ENCODE measurements at places on chromosomes 6 and 20. TPM values are rescaled to one million over a fixed set of nuclear protein-coding genes. Genes with fewer than 3 reads are reported as not detected.

Gene OPRM1
- not detected for total RNA-seq

Gene CCN6
- total RNA-seq, result not detected

DNA sequence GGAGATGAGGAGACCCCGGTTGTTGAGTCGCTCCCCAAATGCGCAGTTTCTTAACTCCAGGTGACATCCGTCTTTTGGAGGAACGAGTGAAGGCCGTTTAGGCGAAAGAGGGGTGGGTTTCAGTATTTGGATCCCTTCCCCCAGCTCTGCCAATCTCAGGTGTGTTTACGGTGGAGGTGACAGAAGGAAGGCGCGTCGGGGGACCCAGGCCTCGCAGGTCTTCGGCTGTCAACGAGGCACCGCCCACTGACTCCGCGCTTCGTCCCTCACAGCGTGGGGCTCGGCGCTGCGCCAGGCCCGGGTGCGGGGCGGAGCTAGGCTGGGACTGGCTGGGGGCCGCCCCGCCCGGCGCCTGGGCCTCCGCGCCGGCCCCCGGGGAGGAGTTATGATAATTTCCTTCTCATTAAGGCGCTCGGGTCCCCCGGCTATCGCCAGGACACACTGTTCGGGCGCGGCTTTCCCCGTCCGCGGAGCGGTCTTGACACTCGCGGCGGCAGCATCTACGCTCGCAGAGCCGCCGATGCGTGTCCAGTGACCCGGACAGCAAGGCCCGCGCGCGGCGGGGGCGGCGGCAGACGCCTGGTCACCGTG lies at the start of gene TFAP2C:
TFAP2C (plus strand) TSS at position 434 of the 591 bp plus-strand sequence. CDS start 239 bp downstream, outside the sequence.
- DNase-seq, result peak; percentile 72

DNA sequence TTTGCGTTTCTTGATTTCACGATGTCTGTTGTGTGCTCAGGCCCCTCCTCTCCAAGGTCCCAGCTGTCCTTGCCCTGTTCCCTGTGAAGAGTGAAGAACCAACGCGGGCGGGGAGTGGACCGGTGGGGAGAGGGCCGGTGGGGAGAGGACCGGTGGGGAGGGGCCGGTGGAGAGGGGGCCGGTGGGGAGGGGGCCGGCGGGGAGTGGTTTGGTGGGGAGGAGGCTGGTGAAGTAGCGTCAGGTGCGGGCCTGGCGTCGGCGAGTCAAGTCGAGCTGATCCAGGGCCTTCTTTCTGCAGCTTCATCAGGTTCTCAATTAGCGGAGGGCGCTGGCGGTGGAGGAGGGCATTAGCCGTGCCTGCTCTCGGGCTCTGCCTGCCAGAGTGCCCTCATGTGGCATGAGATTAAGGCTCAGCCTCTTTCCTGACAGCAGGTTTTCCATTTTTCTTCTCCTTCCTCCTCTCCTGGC lies 21.2 kb upstream of the BHLHE23 start:
- no peak for DNase-seq

DNA sequence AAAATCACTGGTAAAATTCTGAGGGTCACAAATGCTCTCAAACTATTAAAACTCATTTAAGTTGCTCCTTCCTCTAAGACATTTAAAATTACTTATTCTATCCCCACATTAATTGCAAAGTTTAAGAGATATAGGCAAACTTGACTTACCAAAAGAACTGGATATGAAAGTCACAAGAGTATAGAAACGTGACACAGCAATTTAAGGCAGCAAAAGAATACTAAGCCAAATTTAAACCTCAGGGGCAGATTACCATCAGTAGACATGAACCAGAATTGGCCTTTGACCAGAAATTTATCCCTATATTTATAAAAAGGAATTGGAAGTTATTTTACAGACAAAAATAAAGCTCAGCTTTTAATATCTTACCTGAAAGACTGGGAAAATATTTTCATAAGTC lies 56.0 kb downstream of the MAP3K7 start:
- DNase-seq, result no peak

DNA sequence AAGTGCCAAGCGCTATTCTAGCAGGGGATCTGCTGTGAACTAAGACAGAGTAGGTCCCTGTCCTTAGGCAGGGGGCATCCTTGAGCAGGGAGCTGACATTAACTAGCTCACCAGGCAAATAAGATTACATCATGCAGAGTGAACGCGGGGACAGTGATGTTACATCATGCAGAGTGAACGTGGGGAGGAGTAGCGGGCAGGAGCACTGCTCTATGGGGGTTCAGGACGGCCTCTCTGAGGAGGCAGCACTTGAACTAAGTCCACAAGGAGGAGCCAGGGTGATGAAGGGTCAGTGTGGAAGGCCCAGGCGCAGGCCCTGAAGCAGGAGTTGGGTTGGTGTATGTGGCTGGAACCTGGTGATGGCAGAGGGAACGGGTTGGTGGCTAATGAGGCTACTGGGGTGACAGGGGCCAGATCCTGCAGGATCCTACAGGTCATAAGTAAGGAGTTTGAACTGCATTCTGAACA lies 38.7 kb downstream of the KAT14 start:
- DNase-seq, result no peak

DNA sequence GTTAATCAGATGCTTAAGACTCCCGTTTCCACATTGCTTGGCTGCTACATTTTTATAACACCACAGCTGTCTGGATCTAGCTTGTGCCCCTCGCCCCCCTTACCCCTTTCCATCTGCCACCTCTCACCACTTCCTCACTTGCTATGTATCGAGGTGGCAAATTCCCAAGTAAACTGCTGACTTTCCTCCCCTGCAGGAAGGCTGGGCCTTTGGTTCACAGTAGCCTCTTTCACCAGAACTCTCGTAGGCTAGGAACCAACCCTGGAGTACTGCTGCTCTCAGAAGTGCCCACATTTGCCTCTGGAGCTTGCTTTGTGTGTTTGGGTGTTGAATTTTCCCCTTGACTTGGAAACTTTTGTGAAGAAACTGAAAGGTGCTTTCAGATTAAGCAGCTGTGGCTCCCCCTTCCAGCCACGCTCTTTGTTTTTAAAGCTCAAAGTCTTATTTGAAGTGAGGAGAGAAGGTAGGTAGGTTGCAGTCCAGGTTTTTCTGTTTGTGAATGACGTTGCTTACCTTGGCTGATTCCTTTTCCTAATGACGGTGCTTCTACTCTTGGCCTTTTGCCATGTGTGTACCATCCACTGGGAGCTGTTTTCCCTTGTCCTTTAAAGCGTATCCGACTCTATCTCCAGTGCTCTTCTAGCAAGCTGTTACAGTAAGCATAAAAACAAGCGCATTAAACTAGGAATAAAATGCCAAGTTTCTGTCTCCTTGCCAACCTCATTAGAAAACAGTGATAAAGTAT lies 90.4 kb downstream of the CARMIL1 start:
- peak; percentile 69 for DNase-seq

GRCh38 chr20:63931735-63932134 lies 24.5 kb downstream of the UCKL1 start:
- DNase-seq, result peak; percentile 53

GRCh38 chr6:145194389-145194788 lies 540.9 kb downstream of the EPM2A start:
- no peak for DNase-seq

GRCh38 chr20:40503119-40503518 lies 185.9 kb downstream of the MAFB start:
- DNase-seq, result no peak

- DNase-seq, result no peak
Observed at GRCh38 chr6:2524090-2524489, 226.6 kb downstream of the MYLK4 start.

- no peak for DNase-seq
Observed at GRCh38 chr20:22597303-22597702, 12.9 kb upstream of the FOXA2 start.

GRCh38 chr6:112223070-112223861 lies 31.1 kb downstream of the LAMA4 start:
- no peak for DNase-seq

DNA sequence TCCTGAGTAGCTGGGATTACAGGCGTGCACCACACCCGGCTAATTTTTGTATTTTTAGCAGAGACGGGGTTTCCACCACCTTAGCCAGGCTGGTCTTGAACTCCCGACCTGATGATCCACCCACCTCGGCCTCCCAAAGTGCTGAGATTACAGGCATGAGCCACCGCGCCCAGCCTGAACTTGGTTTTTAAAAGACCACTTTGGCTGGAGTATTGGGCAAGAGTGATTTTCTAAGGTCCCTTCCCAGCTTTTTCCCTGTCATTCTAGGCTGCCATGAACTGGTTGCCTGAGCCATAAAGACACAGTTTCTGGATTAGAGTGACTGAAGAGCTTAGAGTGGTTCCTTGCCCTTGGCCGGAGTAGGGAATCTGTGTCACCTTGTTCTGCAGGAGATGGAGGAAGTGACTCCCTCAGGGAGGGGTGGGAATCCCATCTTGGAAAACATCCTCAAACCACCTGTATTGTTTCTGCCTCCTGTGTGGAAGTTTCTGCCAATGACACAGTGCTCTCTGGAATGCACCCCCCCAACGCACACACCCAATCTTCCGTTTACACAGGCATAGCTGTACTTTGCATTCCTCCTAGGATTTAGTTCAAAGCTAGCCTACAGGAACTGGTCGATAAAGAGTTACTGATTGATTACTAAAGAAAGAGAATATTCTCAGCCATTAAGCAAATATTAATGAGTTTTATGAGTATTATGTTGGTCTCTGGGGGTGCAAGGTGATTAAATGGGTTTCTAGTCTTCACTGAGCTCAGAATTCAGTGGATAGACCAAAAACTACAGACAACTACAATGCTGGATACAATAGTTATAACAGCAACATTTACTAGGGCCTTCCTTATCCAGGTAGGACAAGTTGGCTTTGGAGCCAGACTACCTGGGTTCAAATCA lies 18.2 kb downstream of the BCL2L1 start:
- peak; percentile 22 for DNase-seq

DNA sequence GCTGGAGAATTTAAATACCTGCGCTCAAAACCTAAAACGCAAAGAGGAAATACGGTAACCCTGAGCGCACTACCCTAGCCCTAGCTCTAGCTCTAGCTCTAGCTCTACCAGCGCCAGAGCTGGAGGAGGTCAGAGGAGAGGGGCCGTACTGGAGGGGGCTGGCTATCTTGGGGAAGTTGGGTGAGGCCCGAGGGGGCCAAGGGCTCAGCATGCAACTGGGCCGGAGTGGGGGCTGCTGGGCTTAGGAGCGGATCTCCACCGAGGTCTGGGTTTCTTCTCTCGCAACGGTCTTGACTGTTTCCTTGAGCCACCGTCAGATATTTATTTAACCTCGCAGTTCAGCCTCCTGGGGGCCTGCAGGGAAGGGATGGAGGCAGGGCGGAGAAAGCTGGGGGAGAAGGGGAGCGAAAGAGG lies 91.0 kb downstream of the NCR2 start:
- DNase-seq, result no peak
